Activated T-helper 17 cell treated with anti-CD3 and anti-CD28 coated beads, Interleukin-2, amount 50 U/mL, for 72 hours (primary cell): ENCODE measurements at places on chromosomes 6 and 20.
A peak's percentile ranks its signal among the peaks of the same experiment; 100 is the strongest.

DNA sequence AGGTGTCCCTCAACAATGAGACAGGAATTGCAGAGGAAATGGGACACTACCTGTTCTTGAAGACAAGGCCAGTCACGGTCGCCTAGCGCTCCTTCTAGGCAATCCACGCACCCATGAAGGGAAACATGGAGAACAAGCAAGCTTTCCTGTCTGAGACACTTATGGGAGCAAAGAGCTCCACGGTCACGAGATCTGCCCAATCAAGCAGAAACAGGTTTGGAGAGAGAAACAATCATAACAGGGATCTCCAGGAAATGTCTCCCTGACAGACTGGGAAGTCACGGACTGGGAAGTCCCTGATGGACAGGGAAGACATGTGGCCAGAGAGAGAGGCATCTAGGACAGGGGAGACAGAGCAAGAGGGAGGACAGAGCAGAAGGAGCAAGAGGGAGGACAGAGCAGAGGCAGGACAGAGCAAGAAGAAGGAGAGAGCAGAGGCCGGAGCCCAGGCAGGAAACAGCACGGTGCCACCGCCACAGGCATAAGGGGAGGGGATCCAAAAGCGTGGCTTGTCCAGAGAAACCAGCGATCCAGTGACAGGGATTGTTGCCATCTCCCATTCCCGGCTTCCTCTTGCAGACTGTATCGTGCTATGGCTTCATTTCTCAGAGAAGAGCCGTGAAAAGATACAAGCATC is 167.8 kb upstream of the ZNF337 start:
- H3K4me1 ChIP-seq = peaks cover 22% of the 10 kb centered on the region
- H3K4me3 ChIP-seq = peak overlapping the region; percentile 58
- ATAC-seq = no peak

DNA sequence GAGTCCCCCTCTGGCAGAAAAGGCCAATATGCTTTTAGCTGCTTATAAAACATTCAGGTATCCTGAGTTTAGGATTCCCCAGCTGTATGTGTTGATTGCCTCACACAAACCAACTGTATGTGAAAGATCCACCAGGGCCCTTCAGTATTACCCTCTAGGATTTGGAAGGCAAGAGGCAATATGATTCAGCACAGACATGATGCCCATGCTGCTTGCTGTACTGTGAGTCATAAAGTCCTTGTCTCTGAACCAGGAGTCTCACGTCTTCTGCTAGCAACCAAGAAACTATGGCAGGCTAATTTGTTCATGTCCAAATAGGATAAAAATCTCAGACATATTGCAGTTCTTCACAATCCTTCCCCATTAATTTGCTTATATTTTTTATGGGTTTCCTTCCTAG is 789.2 kb upstream of the SLC35B3 start:
- no peak overlapping the region for H3K27ac ChIP-seq
- H3K36me3 ChIP-seq = no peaks in the 10 kb centered on the region
- H3K27me3 ChIP-seq = no peaks in the 10 kb centered on the region
- H3K4me1 ChIP-seq = no peaks in the 10 kb centered on the region

DNA sequence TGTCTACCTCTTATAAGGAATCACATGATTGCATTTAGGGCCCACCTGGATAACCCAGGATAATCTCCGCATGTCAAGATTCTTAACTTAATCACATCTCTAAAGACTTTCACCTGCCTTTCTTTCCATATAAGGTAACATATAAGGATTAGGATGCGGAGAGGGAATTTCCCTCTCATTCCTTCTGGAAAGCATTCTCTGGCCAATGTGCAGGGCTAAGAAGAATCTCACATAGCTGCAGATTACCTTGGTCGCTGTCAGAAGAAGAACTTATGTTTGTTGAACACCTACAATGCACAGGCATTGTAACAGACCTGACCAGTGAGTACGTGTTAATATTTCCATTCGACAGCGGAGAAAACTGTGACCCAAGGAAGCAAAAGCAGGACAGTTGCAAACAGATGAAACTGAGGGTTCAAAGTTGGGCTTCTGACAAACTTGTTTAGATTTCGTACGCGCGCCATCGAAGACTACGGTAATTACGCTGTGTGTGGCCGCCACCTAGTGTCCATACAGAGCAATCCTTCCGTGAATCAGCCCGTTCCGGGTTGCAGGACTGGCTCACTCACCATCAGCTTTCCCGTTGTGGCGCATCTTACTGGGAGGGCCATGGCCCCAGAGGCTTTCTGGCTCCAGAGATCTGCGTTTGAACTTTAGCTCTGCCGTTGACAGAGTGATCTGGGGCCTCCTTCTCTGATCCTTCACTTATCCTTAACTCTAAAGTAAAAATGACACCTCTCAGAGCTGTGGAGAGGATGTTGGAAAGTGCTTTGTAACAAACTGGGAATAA is 9.5 kb downstream of the C20orf202 start:
- H3K4me3 ChIP-seq = no peak overlapping the region
- H3K36me3 ChIP-seq = no peaks in the 10 kb centered on the region
- peaks cover 7% of the 10 kb centered on the region for H3K27me3 ChIP-seq
- peak; percentile 57 for ATAC-seq

GRCh38 chr6:14278006-14278405 is 160.4 kb downstream of the CD83 start:
- peak overlapping the region; percentile 71 for H3K4me3 ChIP-seq
- ATAC-seq = peak; percentile 45
- no peaks in the 10 kb centered on the region for H3K27me3 ChIP-seq
- H3K27ac ChIP-seq = peak overlapping the region; percentile 74
- H3K4me1 ChIP-seq = peaks cover 25% of the 10 kb centered on the region
- no peaks in the 10 kb centered on the region for H3K36me3 ChIP-seq

- H3K27me3 ChIP-seq = no peaks in the 10 kb centered on the region
- no peak overlapping the region for H3K4me3 ChIP-seq
- ATAC-seq = no peak
- no peaks in the 10 kb centered on the region for H3K36me3 ChIP-seq
These were observed 230.2 kb downstream of the PTPRK start for GRCh38 chr6:128290221-128290620.

GRCh38 chr20:35871259-35871771 is 83.0 kb downstream of the SCAND1 start:
- H3K4me1 ChIP-seq = peaks cover 17% of the 10 kb centered on the region
- peaks cover 76% of the 10 kb centered on the region for H3K36me3 ChIP-seq
- peak overlapping the region; percentile 54 for H3K27ac ChIP-seq
- H3K4me3 ChIP-seq = no peak overlapping the region
- no peak for ATAC-seq

DNA sequence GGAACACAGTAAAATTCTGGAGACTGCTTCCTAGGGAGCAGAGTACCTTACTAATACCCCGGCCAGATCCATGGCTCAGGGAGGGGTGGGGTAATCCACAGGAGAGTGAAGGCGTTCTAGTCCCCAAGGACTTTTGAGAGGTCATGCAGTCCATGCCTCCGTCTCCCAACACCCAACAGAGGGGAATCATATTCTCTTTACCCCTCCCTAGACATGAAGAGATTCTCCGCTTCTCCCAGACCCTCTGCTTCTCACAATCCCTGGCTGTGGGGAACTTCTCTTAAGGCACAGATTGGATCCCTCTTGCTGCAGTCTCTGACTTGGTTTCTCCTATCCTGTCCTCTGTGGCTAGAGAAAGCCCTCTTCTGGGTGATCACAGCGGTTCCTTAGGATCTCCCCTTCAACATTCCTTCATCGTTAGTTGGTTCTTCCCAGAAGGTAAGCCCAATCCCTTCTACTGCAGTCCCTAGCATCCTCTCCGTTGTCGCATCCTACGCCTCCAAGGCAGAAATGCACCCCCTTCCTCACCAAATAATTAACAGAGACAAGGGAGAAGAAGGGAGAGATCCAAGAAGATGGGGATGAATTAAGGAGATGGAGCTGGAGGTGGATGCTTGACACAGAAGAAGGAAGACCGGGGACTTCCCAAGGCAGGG is 562 bp downstream of the GGT7 start:
- no peaks in the 10 kb centered on the region for H3K36me3 ChIP-seq
- no peaks in the 10 kb centered on the region for H3K27me3 ChIP-seq
- no peak for ATAC-seq
- peak overlapping the region; percentile 93 for H3K4me3 ChIP-seq

DNA sequence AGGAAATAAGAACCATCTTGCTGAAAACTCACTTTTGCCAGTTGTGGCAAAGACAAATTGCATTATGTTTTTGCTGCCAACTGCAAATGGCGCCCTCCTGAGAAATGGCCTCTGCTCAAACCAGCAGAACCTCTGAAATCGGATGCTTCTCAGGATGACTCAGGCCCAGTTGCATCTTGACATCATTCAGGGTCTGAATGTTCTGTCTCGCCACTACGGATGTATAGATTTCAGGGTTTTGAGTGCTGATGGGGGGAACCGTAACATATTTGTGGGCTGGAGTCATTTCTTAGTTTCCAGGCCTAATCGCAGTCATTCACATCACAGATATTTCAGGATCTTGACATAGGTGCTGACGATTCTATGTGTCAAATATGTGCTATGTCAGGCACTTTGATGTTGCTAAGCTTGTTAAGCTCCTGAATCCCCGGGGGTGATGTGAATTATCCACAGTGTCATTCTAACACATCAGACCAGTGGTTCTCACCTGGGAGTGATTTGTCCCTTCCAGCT is 207.1 kb downstream of the NFATC2 start:
- peak; percentile 92 for ATAC-seq
- H3K4me1 ChIP-seq = peaks cover 17% of the 10 kb centered on the region
- H3K27me3 ChIP-seq = peaks cover 6% of the 10 kb centered on the region
- H3K4me3 ChIP-seq = peak overlapping the region; percentile 26
- H3K27ac ChIP-seq = peak overlapping the region; percentile 86
- no peaks in the 10 kb centered on the region for H3K36me3 ChIP-seq

GRCh38 chr6:133377219-133377618 is 136.1 kb downstream of the EYA4 start:
- ATAC-seq = no peak
- no peak overlapping the region for H3K27ac ChIP-seq
- peaks cover 7% of the 10 kb centered on the region for H3K27me3 ChIP-seq
- H3K4me1 ChIP-seq = no peaks in the 10 kb centered on the region

DNA sequence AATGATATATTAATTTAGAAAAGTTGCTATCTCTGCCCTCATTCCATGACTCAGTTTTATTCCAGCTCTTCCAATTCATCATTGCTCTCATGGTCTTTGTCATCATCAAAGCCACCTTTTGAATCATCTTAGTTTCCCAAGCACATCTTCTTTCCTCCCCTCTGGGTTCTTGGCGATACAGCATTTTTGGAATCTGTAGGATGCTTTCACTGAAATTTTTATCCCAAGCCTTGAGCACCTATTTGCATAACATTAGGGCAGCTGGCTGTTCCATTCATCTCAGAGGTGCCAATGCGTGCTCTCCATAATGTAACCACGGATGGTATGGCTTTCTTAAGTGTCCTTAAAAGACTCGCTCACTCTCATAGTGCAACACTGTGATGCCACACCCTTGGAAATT is 100.4 kb downstream of the SNX5 start:
- H3K27ac ChIP-seq = no peak overlapping the region
- peaks cover 8% of the 10 kb centered on the region for H3K4me1 ChIP-seq
- no peaks in the 10 kb centered on the region for H3K36me3 ChIP-seq
- peaks cover 16% of the 10 kb centered on the region for H3K27me3 ChIP-seq
- no peak for ATAC-seq

- peaks cover 15% of the 10 kb centered on the region for H3K27me3 ChIP-seq
- H3K36me3 ChIP-seq = no peaks in the 10 kb centered on the region
- no peak overlapping the region for H3K27ac ChIP-seq
These were observed 20.3 kb downstream of the SLC22A2 start for GRCh38 chr6:160238278-160238711.

GRCh38 chr6:7418238-7418905 is 28.8 kb downstream of the RIOK1 start:
- no peaks in the 10 kb centered on the region for H3K27me3 ChIP-seq
- H3K27ac ChIP-seq = no peak overlapping the region
- no peak for ATAC-seq
- peaks cover 68% of the 10 kb centered on the region for H3K36me3 ChIP-seq

DNA sequence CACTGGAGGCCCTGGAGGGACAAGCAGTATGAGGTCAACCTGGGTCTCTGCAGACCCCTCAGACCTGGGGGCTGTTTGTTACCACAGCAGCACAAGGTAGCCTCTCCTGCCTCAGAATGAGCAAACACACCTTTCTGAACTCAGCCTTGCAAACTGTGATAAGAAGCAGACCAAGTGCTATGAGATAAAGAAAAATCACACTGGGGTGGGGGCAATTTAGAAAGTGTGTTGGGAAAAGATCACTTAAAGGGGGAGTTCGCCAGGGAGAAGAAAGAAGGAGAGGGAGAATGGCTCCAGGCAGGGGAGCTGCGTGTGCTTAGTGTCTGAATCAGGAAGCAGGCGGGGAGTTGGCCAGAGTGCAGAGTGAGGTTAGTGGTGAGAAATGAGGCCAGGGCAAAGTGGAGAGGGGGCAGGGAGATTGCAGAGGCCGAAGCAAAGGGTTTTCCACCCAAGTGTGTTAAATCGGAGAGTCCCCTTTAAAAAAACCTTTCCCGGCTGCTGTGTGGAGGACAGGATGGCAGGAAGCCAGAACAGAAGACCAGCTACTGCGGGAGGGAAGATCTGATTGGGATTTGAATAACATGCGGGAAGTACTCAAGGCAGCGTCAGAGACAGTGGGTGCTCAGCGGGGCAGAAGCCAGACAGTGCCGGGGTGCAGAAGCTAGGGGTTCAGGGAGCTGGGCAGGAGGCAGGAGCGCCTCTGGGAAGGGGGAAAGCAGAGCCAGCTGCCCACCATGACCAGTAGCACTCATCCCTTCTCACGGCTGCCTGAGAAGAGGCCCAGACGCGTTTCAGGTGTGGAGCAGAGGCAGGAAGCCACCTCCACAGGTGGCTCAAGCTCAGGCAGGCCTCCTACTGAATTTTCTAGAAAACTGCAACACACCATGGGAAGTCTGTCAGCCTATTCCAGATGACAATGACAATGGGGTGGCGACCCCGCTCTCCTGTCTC is 9.0 kb downstream of the ADA start:
- peak; percentile 25 for ATAC-seq
- no peaks in the 10 kb centered on the region for H3K27me3 ChIP-seq
- H3K27ac ChIP-seq = peak overlapping the region; percentile 85
- peak overlapping the region; percentile 80 for H3K4me3 ChIP-seq

- no peak overlapping the region for H3K4me3 ChIP-seq
- no peaks in the 10 kb centered on the region for H3K36me3 ChIP-seq
- ATAC-seq = no peak
- no peaks in the 10 kb centered on the region for H3K4me1 ChIP-seq
- H3K27me3 ChIP-seq = peaks cover 26% of the 10 kb centered on the region
These were observed 76.6 kb upstream of the PROKR2 start for GRCh38 chr20:5393218-5393870.

DNA sequence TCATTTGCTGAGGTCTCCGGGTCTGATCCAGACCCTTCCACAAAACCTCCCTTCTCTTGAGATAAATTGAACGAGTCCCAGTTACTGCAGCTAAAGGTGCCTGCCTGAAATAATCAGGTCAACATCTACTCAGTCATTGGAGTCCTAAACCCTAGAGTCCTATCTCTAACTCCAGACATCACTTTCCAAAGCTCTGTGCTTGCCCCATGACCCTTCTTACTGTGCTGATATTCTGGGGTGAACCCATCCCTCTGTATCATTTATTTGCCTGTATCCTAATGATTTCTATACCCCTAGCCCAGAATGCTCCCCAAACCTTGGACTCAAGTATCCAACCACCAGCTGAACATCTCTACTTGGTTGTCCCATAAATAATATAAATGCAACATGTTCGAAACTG is 35.7 kb downstream of the CD83 start:
- no peaks in the 10 kb centered on the region for H3K4me1 ChIP-seq
- no peaks in the 10 kb centered on the region for H3K27me3 ChIP-seq
- no peaks in the 10 kb centered on the region for H3K36me3 ChIP-seq
- no peak for ATAC-seq
- H3K4me3 ChIP-seq = no peak overlapping the region

- no peak overlapping the region for H3K27ac ChIP-seq
- H3K36me3 ChIP-seq = no peaks in the 10 kb centered on the region
- H3K27me3 ChIP-seq = peaks cover 5% of the 10 kb centered on the region
These were observed 10.6 kb downstream of the RAET1E start for GRCh38 chr6:149887343-149887742.
